OCI-LY7 (cell line): ENCODE measurements at places on chromosomes 5 and 9. TPM values are rescaled to one million over a fixed set of nuclear protein-coding genes. Genes with fewer than 3 reads are reported as not detected.

DNA sequence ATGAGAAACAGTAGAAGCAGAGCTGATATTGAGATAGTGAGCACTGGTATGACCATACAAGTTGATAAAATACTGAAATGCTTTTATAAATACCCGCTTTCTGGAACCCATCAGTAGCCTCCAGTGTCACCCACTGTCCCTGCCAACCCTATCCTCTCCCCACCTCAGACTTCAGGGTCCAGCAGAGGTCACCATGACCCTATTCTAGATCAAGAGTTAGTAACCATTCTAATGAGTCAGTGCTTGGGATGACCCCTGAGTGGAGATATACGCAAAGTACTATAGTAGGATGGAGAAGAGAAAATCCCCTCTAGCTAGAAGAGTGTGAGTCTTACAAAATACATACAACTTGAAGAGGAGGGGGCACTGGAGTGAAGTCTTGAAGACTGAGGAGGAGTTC lies 297.9 kb upstream of the BRINP1 start:
- peak; percentile 1 for DNase-seq

- DNase-seq: no peak
These were observed 70.1 kb downstream of the RIC1 start for GRCh38 chr9:5698810-5699556.

DNA sequence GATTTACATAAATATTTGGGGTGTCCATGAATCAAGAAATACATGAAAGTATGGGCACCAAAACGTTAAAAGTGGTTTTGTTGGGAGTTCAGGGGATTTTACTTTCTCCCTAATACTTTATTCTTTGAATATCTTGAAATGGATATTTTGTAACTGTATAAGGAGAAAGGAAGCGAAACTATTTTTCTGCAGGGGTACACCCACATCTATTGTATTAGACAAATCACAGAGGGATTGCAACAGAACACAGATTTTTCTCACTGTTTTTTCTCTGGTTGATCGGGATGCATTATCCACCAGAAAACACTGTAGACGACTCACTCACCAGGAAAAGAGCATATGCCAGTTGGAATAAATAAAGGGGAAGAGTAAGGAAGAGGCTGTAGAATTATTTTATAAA lies 1.2 kb upstream of the RABGAP1 start:
- DNase-seq: no peak

The GOLM1 gene
- total RNA-seq: not detected in 2 replicates

The CDX1 gene
- not detected in 2 replicates for total RNA-seq

The DOCK8 gene
- total RNA-seq: 145 TPM in 2 replicates

The GABRA6 gene
- total RNA-seq: not detected in 2 replicates

- DNase-seq: no peak
These were observed 103.4 kb upstream of the DMRTA1 start for GRCh38 chr9:22343218-22343611.

DNA sequence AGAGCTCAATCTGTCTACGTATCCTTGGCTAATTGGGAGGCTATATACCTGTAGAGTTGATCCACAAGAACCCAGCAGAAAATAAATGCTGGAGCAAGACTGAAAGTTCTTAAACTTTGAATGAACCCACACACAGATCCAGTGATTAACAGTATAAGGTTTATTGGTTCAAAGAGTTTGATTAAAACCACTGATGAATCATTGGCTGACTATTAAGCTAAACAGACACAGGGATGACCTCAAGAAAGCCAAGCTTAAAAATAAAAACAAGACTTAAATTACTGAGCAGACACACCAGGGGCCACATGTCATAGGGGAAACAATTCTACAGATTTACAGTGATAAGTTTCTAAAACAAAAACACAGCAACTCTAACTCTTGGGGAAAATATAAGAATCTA lies 163.6 kb downstream of the SPATA31D1 start:
- DNase-seq: no peak

The EEIG1 gene
- total RNA-seq: 60.1 and 69.1 TPM in 2 replicates

The LCN9 gene
- total RNA-seq: not detected in 2 replicates
